ENCODE measurements at places on chromosomes 16 and 17.

- DNase-seq, result no peak
Observed at GRCh38 chr16:13672196-13672595, 247.8 kb upstream of the ERCC4 start.

GRCh38 chr17:28960256-28961061 is 9.1 kb upstream of the PHF12 start:
- DNase-seq, result no peak

DNA sequence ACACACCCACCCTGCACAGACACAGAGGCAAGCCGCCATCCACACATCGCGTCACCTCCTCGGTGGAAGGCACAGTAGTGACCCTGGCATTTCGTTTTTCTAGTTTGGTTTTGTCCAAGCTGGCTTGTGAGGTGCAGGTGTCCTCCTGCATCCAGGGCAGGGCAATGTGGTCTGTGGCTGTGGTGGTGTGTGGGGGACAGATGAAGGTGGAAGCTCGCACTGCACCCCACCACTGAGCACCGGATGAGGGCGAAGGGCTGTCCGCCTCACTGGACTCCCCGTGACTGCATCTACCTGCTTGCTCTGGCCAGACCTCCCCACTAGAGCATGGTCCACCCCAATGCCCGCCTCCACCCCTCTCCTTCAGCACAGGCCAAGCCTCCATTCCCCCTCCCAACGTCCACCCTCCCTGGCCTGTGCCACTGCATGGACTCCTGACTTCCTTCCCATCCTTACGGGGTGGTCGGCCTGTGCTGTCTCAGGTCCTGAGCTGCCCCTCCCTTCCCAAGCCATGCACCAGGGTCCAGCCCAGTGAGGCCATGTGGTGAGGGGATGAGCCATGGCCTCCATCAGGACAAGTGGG is 78.8 kb upstream of the CBX4 start:
- no peak for DNase-seq

GRCh38 chr17:82952019-82952418 is 112.2 kb upstream of the ZNF750 start:
- DNase-seq, result no peak

DNA sequence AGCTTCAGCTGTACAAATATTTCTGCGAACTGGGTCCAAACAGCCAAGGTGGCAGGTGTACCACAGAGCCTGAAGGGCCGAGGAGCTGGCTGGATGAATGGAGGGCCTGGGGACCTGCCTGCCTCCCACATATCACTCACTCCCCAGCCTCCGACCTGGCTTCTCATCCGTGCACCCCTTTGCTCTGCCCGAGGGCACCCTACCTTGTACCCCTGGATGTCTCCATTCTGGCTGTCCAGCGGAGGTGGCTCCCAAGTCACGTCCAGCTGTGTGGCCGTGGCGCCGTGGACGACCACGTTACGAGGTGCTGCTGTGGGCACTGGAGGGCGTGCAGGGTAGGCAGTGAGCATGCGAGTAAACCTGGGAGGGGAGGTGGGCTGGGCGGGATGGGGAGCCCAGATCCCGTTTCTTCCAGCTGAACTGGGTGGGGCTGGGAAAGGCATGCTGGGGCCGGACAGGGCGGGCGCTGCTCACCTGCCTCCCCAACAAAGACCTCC is 67.2 kb upstream of the CDC42EP4 start:
- no peak for DNase-seq

DNA sequence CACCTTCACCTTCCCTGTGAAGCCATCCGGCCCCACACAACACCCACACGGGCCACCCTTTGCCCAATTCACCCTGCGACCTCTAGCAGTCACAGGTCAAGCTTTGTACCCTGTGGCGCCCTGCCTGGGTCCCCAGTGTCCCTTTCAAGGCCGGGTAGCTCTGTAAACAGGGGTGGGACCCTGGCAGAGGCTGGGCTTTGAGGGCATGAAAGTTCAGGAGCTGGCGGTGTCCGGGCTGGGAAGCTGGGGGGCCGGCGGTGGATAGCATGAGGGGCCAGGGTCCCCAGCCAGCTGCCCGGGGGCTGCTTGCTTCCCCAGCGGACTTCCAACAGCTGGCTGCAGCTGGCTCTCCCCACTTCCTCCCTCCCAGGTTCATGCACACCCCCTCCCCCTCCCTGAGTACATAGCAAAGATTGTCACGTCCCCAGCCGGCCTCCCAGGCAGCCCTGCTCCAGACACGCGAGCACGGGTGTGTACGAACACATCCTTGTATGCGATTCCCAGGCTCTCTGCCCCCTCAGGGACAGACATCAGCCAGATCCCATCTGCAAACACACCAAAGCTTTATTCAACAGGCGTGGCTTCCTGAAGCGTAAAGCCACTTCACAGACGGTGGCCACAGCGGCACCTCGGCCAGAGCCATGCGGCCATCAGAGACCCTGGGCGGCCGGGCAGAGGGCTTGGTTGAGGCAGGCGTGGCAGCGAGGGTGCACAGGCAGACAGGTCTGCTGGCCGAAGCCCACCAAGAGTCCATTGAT is 8.2 kb downstream of the NTHL1 start:
- peak; percentile 92 for DNase-seq

GRCh38 chr17:33574942-33575445 is 281.9 kb upstream of the ASIC2 start:
- DNase-seq, result no peak

DNA sequence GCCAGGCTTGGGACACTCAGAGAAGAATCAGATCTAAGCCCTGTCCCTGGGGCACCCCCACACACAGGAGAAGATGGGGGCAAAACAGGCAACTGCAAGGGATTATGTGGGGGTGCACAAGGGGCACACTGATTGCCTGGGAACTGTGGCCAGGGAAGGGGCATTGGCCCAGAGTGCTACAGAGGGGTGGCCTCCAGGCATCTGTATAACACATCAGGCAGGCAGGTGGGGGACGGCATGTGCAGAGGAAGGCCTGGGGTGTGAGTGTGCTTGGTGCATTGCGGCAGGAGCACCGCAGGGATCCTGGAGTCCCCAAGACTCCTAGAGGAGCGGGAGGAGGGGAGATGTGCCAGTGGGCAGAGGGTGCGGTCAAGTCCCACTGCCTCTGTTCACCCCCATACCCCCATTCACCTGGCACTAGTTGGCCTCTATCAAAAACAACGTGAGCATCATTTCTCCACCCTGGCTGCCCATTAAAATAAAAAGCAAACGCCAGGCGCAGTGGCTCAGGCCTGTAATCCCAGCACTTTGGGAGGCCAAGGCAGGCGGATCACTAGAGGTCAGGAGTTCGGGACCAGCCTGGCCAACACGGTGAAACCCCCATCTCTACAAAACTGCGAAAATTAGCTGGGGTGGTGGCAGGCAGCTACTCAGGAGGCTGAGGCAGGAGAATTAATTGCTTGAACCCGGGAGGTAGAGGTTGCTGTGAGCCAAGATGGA is 41.5 kb downstream of the C16orf82 start:
- DNase-seq, result no peak

DNA sequence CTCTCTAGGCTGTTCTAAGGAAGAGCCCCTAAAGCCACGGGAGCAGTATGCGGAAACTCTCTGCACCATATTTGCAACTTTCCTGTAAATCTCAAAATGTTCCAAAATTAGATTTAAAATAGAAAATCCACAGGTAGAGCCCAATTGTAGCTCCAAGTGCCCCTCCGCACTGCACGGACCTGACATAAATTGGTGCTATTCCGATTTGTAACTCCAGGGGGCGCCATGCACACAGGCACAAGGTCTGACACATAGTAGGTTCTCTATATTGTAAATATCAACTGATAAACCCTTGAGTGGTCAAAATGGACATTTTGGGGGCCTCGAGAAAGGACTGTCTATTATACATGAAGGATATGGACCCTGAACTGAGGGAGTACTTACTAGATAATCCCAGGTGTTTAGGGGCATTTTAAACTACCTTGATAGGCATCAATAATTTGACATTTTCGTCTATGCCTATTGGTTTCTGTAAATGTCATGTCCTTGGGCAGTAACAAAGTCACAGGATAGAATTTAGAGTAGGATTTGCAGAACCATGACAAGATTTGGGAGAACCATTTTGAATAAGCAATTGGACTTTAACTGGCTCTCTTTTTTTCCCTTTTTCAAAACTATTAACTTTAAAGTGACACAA is 36.6 kb upstream of the TMEM132E start:
- no peak for DNase-seq

Data from BJ (cell line).